Caco-2 (cell line): ENCODE measurements at places on chromosomes 7 and 10. TPM values are rescaled to one million over a fixed set of nuclear protein-coding genes. Genes with fewer than 3 reads are reported as not detected.

ATOH7 gene
- 0.21 and 0.54 TPM in 2 replicates for total RNA-seq

WEE2 gene
- 1.0 and 2.5 TPM in 2 replicates for total RNA-seq

GBX1 gene
- total RNA-seq, result not detected in 2 replicates

SPDYE2 gene
- total RNA-seq, result not detected in 2 replicates

BTBD16 gene
- not detected in 2 replicates for total RNA-seq

CPA5 gene
- not detected in 2 replicates for total RNA-seq

COX15 gene
- total RNA-seq, result 47.6 and 50.2 TPM in 2 replicates

- H3K4me1 ChIP-seq, result no peaks in the 10 kb centered on the region
- H3K4me3 ChIP-seq, result no peak overlapping the region
- no peak overlapping the region for H3K27ac ChIP-seq
- H3K36me3 ChIP-seq, result no peaks in the 10 kb centered on the region
- DNase-seq, result no peak
Measured at GRCh38 chr10:48634198-48634983, 29.5 kb upstream of the ARHGAP22 start.

GRCh38 chr10:21976739-21977138 is 26.8 kb downstream of the DNAJC1 start:
- H3K27ac ChIP-seq, result no peak overlapping the region
- DNase-seq, result no peak
- no peaks in the 10 kb centered on the region for H3K4me1 ChIP-seq

DNA sequence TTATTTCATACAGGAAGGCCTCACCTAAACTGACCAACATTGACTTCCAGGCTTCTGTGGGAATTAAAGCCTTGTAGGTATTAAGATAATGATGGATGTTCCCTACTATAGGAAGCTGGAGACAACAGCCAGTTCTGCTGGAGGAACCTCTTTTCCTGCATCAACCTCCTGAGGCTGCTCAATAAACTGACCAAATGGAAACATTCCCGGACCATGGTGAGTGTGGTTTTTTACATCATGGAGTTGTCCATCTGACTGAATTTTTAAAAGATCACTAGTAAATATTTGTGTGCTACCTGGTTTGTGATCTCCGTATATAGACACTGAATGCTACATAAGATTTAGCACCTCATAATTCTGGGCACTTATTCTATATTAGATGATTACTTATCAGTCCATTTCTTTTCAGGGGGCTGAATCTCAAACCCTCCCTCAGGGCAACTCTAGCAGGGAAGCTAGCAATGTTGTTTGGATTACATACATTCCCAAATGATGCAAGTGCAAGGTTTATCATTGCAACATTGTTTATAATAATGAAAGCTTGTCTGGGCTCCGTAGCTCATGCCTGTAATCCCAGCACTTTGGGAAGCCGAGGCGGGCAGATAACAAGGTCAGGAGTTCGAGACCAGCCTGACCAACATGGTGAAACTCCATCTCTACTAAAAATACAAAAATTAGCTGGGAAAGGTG is 21.5 kb upstream of the SMKR1 start:
- no peaks in the 10 kb centered on the region for H3K36me3 ChIP-seq
- no peak overlapping the region for H3K4me3 ChIP-seq
- DNase-seq, result no peak
- no peak overlapping the region for H3K27ac ChIP-seq

GRCh38 chr7:41756650-41757182 is 53.8 kb upstream of the INHBA start:
- H3K27me3 ChIP-seq, result no peaks in the 10 kb centered on the region
- DNase-seq, result no peak
- peaks cover 30% of the 10 kb centered on the region for H3K4me1 ChIP-seq
- H3K27ac ChIP-seq, result no peak overlapping the region
- H3K4me3 ChIP-seq, result no peak overlapping the region

DNA sequence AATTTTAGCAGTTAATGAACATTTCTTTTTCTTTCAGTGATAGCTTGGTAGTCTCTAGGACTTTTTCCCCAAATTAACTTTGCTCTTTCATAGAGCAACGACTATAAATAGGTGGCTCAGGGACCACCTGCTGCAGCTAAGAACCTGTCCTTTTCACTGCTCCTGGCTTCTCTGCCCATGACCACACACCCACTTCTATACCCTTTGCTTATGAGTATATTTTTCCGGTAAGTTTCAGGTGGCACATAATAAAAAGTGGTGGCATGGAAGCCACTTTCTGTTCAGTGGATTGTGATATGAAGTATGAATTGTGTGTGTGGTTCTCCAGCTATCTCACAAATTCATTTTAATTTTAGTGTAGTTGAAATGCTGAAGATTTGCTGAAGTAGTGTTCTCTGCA is 1.2 kb downstream of the ING3 start:
- H3K36me3 ChIP-seq, result no peaks in the 10 kb centered on the region
- no peak for DNase-seq
- peak overlapping the region; percentile 100 for H3K27ac ChIP-seq
- H3K4me3 ChIP-seq, result peak overlapping the region; percentile 85

- H3K27ac ChIP-seq, result no peak overlapping the region
- no peak overlapping the region for H3K4me3 ChIP-seq
- peaks cover 1% of the 10 kb centered on the region; the same call in 1 of the 2 replicates for H3K27me3 ChIP-seq
- no peak for DNase-seq
Measured at GRCh38 chr7:49631960-49632359, 141.5 kb upstream of the VWC2 start.

DNA sequence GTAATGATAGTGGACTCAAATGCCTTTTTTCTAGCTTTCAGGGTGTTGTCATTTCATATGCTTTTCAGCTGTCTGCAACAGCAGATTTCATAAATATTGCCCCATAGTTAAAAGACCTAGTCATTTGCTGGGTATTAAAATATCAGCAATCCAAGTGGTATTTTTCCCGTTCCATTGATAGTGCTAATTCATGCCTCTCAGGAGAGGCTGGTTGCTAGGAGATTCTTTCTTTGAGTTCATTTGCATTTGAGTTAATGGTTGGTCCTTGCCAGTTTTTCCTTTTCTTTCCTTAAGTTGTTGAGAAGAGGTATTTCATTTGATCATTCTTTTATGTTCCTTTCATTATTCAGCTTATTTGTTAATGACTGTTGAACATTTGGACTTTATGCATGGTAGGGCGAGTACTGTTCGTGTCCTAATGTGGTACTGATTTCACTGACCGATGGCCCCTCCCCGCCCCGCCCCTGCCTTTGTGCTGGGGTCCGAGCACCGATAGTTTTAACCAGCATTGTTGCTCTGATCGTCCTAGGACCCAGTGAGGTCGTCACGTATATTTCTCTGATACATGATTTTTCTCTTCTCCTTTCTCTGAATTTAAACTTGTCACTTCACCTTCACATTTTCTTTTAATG is 128.6 kb downstream of the CCNY start:
- no peaks in the 10 kb centered on the region for H3K4me1 ChIP-seq
- no peak overlapping the region for H3K27ac ChIP-seq
- H3K4me3 ChIP-seq, result no peak overlapping the region
- no peaks in the 10 kb centered on the region for H3K36me3 ChIP-seq
- no peaks in the 10 kb centered on the region for H3K27me3 ChIP-seq

GRCh38 chr7:131538813-131539179 is 17.6 kb downstream of the PODXL start:
- no peaks in the 10 kb centered on the region for H3K36me3 ChIP-seq
- H3K27me3 ChIP-seq, result no peaks in the 10 kb centered on the region
- H3K27ac ChIP-seq, result peak overlapping the region; percentile 46
- no peak overlapping the region for H3K4me3 ChIP-seq

GRCh38 chr10:97229322-97230015 is 43.7 kb upstream of the SLIT1 start:
- no peak overlapping the region for H3K27ac ChIP-seq
- H3K27me3 ChIP-seq, result no peaks in the 10 kb centered on the region
- DNase-seq, result no peak
- H3K4me3 ChIP-seq, result no peak overlapping the region
- H3K4me1 ChIP-seq, result no peaks in the 10 kb centered on the region

DNA sequence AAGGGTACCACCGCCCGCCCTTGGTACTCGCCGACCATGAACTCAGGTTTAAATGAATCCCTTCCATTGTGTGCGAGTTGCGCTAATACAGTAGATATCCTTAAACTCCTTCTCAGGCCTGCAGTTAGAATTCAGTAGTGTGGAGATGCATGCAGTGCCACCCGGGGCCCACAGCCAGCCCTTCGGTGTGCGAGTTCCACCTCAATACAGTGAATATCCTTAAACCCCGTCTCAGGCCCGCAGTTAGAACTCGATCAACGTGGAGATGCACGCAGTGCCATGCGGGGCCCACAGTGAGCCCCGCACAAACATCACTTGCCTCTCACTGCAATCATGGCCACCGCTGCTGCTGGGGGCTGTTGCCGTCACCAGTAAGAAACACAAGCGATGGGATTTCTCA is 261.9 kb downstream of the MAD1L1 start:
- H3K27ac ChIP-seq, result no peak overlapping the region
- no peaks in the 10 kb centered on the region for H3K4me1 ChIP-seq
- H3K27me3 ChIP-seq, result no peaks in the 10 kb centered on the region
- no peak for DNase-seq

GRCh38 chr7:44072364-44073231 is 7.2 kb upstream of the PGAM2 start:
- H3K4me1 ChIP-seq, result peaks cover 16% of the 10 kb centered on the region
- DNase-seq, result peak; percentile 65
- H3K27me3 ChIP-seq, result no peaks in the 10 kb centered on the region
- no peak overlapping the region for H3K4me3 ChIP-seq
- H3K36me3 ChIP-seq, result peaks cover 3% of the 10 kb centered on the region

- peak overlapping the region; percentile 50 for H3K4me3 ChIP-seq
- H3K27ac ChIP-seq, result peak overlapping the region; percentile 14
- 0 out of 2 replicates have a peak, but pooled peaks cover 5% of the 10 kb centered on the region for H3K4me1 ChIP-seq
- no peaks in the 10 kb centered on the region for H3K27me3 ChIP-seq
Measured at GRCh38 chr10:14173391-14173705, 157.4 kb downstream of the FRMD4A start.

- H3K36me3 ChIP-seq, result no peaks in the 10 kb centered on the region
- no peak for DNase-seq
- H3K27ac ChIP-seq, result no peak overlapping the region
- no peak overlapping the region for H3K4me3 ChIP-seq
- no peaks in the 10 kb centered on the region for H3K27me3 ChIP-seq
Measured at GRCh38 chr10:86938260-86938659, 19.2 kb downstream of the MMRN2 start.

DNA sequence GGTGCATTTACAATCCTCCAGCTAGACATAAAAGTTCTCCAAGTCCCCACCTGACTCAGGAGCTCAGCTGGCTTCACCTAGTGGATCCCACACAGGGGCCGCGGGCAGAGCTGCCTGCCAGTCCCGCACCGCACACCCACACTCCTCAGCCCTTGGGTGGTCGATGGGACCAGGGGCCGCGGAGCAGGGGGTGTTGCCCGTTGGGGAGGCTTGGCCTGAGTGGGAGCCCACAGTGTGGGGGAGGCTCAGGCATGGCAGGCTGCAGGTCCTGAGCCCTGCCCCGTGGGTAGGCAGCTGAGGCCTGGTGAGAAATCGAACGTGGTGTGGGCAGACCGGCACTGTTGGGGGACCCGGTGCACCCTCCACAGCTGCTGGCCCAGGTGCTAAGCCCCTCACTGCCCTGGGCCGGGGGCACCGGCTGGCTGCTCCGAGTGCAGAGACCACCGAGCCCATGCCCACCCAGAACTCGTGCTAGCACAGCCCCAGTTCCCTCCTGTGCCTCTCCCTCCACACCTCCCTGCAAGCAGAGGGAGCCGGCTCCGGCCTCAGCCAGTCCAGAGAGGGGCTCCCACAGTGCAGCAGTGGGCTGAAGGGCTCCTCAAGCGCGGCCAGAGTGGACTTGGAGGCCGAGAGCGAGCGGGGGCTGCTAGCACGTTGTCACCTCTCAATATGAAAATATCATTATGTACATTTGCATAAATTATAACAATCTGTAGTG is 16.6 kb downstream of the POLR1F start:
- no peaks in the 10 kb centered on the region for H3K36me3 ChIP-seq
- DNase-seq, result no peak
- no peaks in the 10 kb centered on the region for H3K27me3 ChIP-seq
- H3K4me3 ChIP-seq, result no peak overlapping the region
- H3K27ac ChIP-seq, result no peak overlapping the region
